ENCODE measurements at places on chromosomes 5 and 9.

DNA sequence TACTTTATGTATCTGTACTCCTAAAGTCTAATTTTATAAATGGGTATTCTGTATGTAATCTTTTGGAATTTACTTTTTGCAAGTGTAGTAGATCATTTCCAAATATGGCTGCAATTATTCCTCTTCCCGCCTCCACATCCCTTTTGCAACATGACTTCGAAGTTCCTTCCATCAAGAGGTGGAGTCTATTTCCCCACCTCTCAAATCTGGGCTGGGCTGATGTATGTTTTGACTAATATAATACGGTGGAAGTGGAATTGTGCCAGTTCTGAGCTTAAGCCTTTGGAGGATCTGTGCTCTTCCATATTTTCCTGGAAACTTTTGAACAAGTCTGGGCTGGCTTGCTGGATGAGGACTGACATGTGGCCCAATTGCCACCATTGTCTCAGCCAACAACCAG is 155.9 kb downstream of the FGF18 start:
- H3K27ac ChIP-seq: no peak overlapping the region
- H3K36me3 ChIP-seq: no peaks in the 10 kb centered on the region
- H3K27me3 ChIP-seq: peaks cover 11% of the 10 kb centered on the region
- H3K4me3 ChIP-seq: no peak overlapping the region
- no peak for DNase-seq

GRCh38 chr5:77492653-77493000 is 511 bp upstream of the WDR41 start:
- peak overlapping the region; percentile 84 for H3K4me3 ChIP-seq
- H3K36me3 ChIP-seq: peaks cover 2% of the 10 kb centered on the region
- peaks cover 8% of the 10 kb centered on the region for H3K4me1 ChIP-seq
- DNase-seq: no peak
- H3K27ac ChIP-seq: no peak overlapping the region

DNA sequence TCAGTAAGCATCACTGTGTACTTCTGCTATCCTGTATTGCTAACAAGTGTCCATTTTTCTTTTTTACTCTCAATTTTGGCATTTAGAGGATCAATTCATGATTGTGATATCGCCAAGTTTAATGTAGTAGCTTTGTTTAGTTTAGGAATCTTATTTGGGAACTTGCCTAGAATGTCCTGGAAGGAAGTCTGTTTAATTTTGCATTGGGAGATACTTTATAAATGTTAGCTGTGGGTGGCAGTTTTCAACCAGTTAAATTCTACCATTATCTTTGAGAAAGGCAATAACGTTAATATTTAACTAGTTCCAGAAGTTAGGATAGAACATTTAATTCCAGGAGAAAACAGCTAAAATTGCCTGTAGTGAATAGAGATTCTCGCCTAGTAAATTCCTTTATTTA is 78.6 kb downstream of the PBX3 start:
- no peak overlapping the region for H3K4me3 ChIP-seq
- DNase-seq: no peak

- no peak overlapping the region for H3K27ac ChIP-seq
- H3K27me3 ChIP-seq: no peaks in the 10 kb centered on the region
- no peaks in the 10 kb centered on the region for H3K36me3 ChIP-seq
- no peak overlapping the region for H3K4me3 ChIP-seq
- no peak for DNase-seq
These were observed 29.2 kb upstream of the CEP120 start for GRCh38 chr5:123452401-123452800.
